ENCODE measurements at places on chromosomes 2 and 18.
A peak's percentile ranks its signal among the peaks of the same experiment; 100 is the strongest.

DNA sequence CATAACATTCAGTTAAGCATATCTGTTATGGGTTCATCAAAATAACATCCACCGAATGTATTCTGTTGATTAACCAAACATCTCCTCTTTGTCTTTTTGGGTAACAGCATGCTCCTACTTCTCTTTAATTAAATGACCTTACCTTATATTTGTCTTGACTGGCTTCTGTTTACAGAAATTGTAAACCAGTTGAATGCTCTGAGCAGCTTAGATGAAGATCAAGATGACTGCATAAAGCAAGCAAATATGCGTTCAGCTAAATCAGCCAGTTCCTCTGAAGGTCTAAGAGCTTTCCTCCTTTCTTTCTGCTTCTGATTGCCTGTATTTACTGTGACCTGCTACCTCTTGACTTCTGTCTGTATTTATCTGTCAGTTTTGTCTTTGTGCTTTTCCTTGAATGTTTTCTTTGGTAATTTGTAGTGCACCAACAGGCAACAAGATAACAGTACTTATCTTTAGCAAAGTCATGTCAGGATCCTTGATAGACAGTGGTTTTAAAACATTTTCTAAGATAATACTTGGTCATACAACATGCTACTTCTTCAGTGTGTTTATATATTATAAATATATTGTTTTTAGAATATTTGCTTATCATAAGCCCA, 152.8 kb downstream of the EHBP1 start:
- no peak for DNase-seq

DNA sequence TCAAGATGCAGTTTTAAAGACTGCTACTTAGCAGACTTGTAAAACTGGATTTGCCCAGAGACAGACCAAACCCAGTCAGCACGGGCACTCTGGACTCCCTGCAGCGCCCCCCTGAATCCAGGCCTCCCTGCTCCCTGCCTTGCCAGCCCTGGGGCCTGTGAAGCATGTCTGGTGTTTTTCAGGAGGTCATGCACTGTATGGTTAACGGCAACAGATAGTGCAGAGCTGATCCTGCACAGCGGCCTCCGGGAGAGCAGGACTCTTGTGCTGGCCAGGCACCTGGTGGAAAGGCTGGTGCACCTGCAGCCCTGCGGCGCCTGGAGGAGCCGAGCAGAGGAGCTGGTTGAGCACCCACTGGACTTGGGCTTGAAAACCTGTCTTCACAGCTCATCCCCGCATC, 30.4 kb downstream of the HDAC4 start:
- DNase-seq: no peak

GRCh38 chr2:71952572-71953188, 195.0 kb downstream of the CYP26B1 start:
- peak; percentile 42 for DNase-seq

DNA sequence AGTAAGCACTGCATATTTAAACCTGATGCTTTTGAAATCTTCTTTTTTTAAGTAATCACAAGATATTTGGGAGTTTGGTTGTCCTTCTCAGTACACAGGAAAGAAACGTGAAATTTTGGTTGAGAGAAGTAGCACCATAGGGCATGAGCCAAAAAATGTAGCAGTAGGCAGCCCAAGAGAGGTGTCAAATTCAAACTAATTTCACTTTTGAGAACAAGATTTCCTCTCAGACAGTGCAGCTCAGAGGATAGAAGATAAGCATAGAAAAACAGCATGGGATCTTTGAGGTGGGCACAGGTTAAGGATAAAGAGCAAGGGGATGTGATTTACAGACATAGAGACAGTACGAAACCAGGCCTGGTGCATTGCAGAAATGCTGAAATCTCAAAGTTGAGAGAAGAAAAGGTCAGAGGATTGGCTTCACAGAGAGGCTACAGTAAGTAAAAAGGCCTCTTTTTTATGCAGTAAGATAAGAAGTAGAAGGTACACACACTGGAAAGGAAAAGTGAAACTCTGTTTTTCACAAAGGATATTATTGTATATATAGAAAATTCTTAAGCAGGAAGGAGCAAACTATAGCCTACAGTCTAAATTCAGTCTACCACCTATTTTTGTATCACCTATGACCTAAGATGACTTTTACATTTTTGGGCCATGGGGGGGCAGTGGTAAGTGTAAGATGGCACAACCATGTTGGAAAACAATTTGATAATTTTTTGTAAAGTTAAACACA, 89.8 kb downstream of the PKP4 start:
- no peak for DNase-seq

GRCh38 chr2:126883666-126884040, 15.0 kb upstream of the TEX51 start:
- DNase-seq: no peak

- no peak for DNase-seq
Observed at GRCh38 chr2:130728549-130729316, at the start of gene GPR148. Gene GPR148 (plus strand): TSS chr2:130729070. CDS start chr2:130729152, 82 bp downstream.

DNA sequence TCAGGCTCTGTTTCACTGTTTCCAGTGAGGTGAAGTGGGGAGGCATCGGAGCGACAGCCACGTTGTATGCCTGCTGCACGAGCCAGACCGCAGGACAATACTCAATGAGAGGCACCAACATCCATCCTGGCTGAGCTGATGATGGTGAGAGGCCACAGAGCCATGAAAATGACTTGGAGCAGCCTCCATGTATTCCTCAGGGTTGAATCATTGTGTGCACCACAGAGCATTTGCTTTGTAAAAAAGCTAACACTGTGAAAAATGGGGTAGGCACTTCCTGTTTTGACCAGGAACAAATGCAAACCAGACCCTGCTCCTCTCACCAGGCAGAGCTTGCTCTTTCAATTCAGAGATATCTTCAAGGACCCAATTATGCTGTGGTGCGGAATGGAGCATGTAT, 87.2 kb downstream of the LPIN1 start:
- DNase-seq: peak; percentile 93

GRCh38 chr2:19140463-19141208, 217.8 kb downstream of the OSR1 start:
- peak; percentile 97 for DNase-seq

DNA sequence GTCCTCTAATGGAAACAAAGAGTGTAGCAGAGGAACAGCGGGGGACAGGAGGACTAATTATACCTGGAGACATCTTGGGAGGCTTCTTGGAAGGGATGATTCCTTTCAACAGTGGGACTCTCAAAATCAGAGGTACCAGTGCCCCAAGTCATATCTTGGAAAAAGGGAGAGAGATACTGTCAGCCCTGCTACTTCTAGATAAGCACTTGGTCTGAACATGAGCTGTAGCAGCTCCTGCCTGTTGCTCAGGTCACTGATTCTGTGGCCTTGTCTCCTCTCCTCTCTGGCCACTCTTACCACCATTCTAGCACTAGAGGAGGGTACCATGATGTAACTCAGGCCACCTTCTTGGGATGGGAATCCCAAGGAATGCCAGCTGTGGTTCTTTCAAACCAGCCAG, 54.5 kb downstream of the MFSD6 start:
- no peak for DNase-seq

- peak; percentile 99 for DNase-seq
Observed at GRCh38 chr2:20584399-20585358, 66.2 kb downstream of the HS1BP3 start.

- DNase-seq: peak; percentile 57
Observed at GRCh38 chr18:22912835-22913234, 20.3 kb upstream of the RBBP8 start.

DNA sequence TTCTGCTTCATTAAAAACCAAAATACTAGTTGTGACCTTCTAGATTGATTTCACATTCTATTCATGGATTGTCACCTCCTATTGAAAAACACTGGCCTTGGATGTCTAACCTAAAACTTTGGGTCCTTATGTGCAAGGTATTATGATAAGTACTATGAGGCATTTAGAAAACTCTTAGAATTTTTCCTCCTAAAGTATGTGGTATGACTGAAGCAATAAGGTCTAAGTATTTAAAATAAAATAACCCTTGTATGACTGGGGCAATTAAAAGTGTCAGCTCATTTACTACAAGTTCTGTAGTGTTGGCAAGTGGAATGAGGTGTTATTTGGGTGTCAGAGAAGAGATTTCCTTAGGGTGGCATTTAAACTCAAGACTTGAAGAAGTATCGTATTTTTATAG, 15.1 kb downstream of the KCMF1 start:
- DNase-seq: peak; percentile 64

DNA sequence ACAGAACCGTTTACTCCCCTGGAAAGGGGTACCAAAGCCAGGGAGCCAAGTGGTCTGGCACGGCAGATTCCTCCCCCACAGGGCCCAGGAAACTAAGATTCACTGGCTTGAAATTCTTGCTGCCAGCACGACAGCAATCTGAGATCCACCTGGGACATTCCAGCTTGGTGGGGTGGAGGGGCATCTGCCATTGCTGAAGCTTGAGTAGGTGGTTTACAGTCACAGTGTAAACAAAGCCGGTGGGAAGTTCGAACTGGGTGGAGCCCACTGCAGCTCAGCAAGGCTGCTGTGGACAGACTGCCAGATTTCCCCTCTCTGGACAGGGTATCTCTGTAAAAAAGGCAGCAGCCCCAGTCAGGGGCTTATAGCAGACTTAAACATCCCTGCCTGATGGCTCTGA, 901.7 kb upstream of the LRRTM1 start:
- DNase-seq: no peak

GRCh38 chr2:191629976-191630712, 47.8 kb upstream of the NABP1 start:
- peak; percentile 73 for DNase-seq

GRCh38 chr18:44685296-44685695, 4.6 kb downstream of the SETBP1 start:
- no peak for DNase-seq

DNA sequence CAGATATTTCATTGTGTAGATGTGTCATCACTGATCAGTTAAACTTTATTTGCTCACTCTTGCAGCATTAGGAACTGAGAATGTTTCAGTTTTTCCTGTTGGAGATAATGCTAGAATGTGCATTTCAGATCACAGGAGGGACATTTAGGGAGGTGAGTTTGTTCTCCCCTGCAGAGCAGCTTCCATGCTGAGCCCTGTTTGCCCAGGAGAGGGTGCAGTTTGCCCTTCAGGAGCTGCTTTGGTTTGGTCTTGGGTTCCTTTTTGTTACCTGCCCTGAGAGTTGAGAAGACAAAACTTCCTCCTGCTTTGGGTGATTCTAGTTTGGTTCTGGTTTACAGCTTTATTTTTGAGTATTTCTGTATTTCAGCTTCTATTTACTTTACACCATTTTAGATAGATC, 49.9 kb downstream of the DGKD start:
- DNase-seq: peak; percentile 53

DNA sequence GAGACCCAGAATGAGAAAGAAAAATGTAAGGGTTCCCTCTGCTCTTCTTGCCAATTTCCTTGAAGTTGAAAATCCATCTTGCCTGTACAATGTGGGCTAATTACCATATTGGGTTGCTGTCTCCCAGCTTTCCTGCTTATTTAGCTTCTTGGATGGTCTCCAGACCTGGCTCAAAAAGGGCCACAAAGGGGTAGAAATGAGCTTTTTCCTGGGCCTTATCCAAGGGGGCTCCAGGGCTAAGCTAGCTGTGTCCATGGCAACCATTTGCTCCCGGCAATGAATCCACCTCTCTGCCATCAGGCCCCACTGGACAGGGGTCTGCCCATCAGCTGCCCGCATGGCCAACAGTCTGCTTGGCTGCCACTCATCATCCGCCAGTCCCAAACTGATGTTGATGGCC, 85.0 kb downstream of the BOD1L2 start:
- no peak for DNase-seq

GRCh38 chr2:214075456-214075855, 335.4 kb upstream of the VWC2L start:
- peak; percentile 25 for DNase-seq
